A172 (cell line): ENCODE measurements at places on chromosomes 6 and 20. TPM values are rescaled to one million over a fixed set of nuclear protein-coding genes. Genes with fewer than 3 reads are reported as not detected.

Gene PSORS1C2
- not detected in 2 replicates for total RNA-seq

Gene FAM209B
- not detected in 2 replicates for total RNA-seq

Gene MRAP2
- total RNA-seq: 0.86 and 1.1 TPM in 2 replicates

Gene ZNF391
- 0.53 and 3.3 TPM in 2 replicates for total RNA-seq

Gene MATN4
- not detected in 2 replicates for total RNA-seq

Gene LKAAEAR1
- total RNA-seq: 0.24 TPM in 1 of 2 replicates, not detected in the other

Gene KHDC1L
- not detected in 2 replicates for total RNA-seq

Gene TMEM14C
- total RNA-seq: 312 and 395 TPM in 2 replicates

Gene GNRH2
- total RNA-seq: not detected in 2 replicates

Gene FYN
- 26.0 and 26.6 TPM in 2 replicates for total RNA-seq

Gene C20orf141
- total RNA-seq: not detected in 2 replicates

Gene SLC26A8
- not detected in 2 replicates for total RNA-seq

Gene COL19A1
- not detected in 2 replicates for total RNA-seq

Gene GTSF1L
- not detected in 2 replicates for total RNA-seq

Gene SNAP25
- total RNA-seq: 0.12 TPM in 1 of 2 replicates, not detected in the other

Gene KCNB1
- total RNA-seq: 0.31 and 0.41 TPM in 2 replicates

Gene FOXA2
- total RNA-seq: 1.2 and 2.2 TPM in 2 replicates

Gene GCLC
- 13.1 and 14.7 TPM in 2 replicates for total RNA-seq

Gene SAMD3
- 0.07 and 0.28 TPM in 2 replicates for total RNA-seq

Gene SLC32A1
- not detected in 2 replicates for total RNA-seq

Gene GLP1R
- not detected in 2 replicates for total RNA-seq

Gene PNPLA1
- total RNA-seq: not detected in 2 replicates

Gene WFDC10B
- total RNA-seq: 0.98 TPM in 1 of 2 replicates, not detected in the other
